Esophagus squamous epithelium (tissue), 5 donors: ENCODE measurements at places on chromosomes 4 and X. TPM values are rescaled to one million over a fixed set of nuclear protein-coding genes. Genes with fewer than 3 reads are reported as not detected.

- no peak overlapping the region for H3K4me3 ChIP-seq
- H3K27me3 ChIP-seq = no peaks in the 10 kb centered on the region
- H3K4me1 ChIP-seq = no peaks in the 10 kb centered on the region
- DNase-seq = no peak
- H3K27ac ChIP-seq = no peak overlapping the region
Observed at GRCh38 chrX:136540226-136540625, 8.2 kb downstream of the VGLL1 start.

DNA sequence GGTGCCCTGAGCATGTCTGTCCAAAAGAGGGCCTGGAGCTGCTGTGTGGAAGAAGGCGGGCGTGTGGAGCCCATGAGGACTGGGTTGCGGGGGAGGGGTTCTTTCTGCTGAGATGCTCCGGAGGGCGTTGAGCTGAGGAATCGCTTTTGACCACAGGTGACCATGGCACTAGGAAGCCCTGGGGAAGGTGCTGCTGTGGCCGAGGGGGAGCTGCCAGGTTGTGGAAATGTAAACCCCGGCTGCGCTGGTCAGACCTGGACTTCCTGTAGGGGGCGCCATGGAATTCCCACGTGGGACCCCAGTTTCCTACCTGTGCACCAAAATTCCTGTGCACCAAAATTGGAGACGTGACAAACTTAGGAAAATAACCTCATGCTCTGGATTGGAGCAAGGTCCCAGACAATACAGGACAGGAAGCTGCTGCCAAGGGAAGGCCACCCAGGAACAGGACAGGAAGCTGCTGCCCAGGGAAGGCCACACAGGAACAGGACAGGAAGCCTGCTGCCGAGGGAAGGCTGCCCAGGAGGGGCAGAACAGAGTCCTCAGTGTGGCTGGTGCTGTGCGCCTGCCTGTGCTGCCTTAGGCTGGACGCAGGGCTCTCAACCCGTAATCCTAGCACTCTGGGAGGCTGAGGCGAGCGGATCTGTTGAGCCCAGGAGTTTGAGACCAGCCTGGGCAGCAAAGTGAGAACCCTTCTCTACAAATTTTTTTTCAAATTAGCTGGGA lies 28.4 kb upstream of the UVSSA start:
- no peak for DNase-seq
- H3K27ac ChIP-seq = no peak overlapping the region
- H3K36me3 ChIP-seq = peaks cover 21% of the 10 kb centered on the region
- no peaks in the 10 kb centered on the region for H3K4me1 ChIP-seq
- no peaks in the 10 kb centered on the region for H3K27me3 ChIP-seq

Gene ADGRG2
- total RNA-seq = 0.76 TPM

Gene NUDT11
- 1.1 TPM for total RNA-seq

Gene TMEM47
- 1.6 TPM for total RNA-seq
